Naive thymus-derived CD8-positive, alpha-beta T cell (primary cell): ENCODE measurements at places on chromosomes 11 and 22. TPM values are rescaled to one million over a fixed set of nuclear protein-coding genes. Genes with fewer than 3 reads are reported as not detected.
A peak's percentile ranks its signal among the peaks of the same experiment; 100 is the strongest.

DNA sequence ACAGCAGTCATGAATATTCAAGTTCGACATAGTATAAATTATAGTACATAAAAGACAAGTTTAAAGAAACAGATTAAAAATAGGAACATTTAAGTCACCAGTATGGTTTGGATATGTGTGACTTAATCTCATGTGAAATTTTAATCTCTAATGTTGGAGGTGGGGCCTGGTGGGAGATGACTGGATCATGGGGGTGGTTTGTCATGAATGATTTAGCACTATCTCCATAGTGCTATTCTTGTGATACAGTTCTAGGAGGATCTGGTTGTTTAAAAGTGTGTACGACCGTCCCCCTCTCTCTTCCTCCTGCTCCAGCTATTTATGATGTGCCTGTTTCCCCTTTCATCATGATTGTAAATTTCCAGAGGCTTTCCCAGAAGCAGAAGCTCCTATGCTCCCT, 3.3 kb downstream of the KDM4E start:
- H3K27ac ChIP-seq: no peak overlapping the region
- peaks cover 4% of the 10 kb centered on the region for H3K27me3 ChIP-seq
- no peaks in the 10 kb centered on the region for H3K36me3 ChIP-seq
- no peaks in the 10 kb centered on the region for H3K4me1 ChIP-seq
- H3K4me3 ChIP-seq: no peak overlapping the region
- no peak for DNase-seq

DNA sequence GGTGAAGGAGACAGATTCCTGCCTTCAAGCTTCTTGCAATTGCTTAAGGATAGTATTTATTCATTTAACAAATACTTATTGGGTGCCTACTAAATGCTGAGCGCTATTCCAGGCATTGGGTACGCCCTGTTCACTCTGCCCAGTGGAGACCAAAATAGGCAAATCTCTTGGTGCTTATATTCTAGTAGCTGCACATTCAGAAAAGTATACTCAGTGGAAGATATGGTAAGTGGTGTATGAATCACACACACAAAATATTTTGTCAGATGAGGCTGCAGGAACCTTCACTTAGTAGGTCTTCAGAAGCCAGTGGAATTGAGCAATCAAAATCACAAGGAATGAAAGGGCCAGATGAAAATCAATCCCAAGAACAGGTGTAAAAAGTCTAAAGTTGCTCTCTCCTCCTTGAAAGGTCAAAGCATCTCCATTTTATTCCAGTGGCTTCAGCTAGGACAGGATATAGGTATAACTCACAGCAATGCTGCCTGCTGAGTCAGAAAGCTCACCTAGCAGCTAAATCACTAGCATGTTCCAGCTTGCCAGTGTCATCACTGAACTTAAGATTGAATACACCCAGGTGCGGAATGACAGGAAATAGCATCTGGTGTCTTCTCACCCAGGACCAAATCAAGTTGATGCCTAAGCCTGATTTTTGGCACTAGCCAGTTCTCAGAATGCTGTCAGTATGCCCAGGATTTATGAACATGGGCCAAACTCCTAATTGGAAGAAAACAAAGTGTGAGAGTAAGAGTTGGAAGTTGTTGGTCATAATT, 83.9 kb downstream of the AMOTL1 start:
- H3K27me3 ChIP-seq: no peaks in the 10 kb centered on the region
- H3K36me3 ChIP-seq: no peaks in the 10 kb centered on the region
- no peak overlapping the region for H3K27ac ChIP-seq
- H3K4me3 ChIP-seq: no peak overlapping the region

DNA sequence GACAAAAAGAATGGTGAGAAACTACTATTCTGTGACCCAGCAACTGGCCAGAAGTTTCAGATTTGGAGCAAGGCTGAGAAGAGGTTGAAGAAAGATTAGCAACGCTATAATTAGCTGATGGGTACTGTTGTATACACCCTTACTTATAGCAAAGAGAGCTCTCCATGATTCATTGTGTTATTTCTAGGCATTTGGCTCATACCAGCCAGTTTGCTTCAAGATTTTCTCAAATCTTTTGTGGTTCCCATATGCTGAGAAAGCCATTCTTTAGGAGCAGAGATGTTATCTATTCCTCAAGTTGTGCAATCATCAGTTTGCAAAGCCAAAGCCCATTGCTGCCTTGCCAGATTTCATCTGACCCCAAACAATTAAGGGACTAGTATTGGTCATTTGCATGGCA, 179.4 kb downstream of the ETS1 start:
- H3K36me3 ChIP-seq: no peaks in the 10 kb centered on the region
- DNase-seq: no peak
- H3K27me3 ChIP-seq: no peaks in the 10 kb centered on the region
- H3K4me3 ChIP-seq: no peak overlapping the region

- H3K36me3 ChIP-seq: no peaks in the 10 kb centered on the region
- H3K27ac ChIP-seq: no peak overlapping the region
- no peak for DNase-seq
- peaks cover 6% of the 10 kb centered on the region for H3K27me3 ChIP-seq
Observed at GRCh38 chr11:121754598-121754997, 301.8 kb upstream of the SORL1-AS1 start.

DNA sequence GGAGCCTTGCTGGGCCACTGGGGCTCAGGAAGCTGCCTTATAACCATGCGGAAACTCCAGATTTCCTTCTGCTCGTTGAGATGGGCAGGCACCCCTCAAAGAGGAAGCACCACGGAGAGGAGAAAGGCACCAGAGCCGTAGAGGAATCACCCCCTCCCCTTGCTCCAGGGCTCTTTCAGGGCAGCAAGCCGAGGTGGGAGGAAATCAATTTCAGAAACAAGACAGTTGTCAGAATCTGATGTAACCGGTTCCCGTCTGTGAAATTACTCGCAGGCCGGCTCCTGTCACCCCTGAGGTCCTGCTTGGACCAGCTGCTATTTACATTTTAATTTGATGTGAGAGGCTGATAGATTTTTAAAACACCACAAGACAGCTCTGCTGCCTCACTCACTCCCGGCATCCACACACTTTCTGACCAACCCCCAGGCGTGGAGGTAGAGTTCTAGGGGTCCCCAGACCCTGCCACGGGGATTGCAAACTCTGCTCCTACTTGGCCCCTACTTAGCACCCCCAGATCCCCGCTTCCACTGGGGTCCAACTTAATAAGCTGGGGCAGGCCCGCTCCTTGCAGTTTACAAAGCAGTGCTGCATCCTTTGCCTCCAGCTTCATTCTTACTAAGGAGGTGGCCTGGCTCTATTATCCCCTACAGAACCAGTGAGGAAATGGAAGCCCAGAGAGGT, 162.5 kb downstream of the CEP164 start:
- no peaks in the 10 kb centered on the region for H3K4me1 ChIP-seq
- no peak overlapping the region for H3K27ac ChIP-seq
- no peak overlapping the region for H3K4me3 ChIP-seq
- peaks cover 9% of the 10 kb centered on the region for H3K27me3 ChIP-seq
- H3K36me3 ChIP-seq: no peaks in the 10 kb centered on the region

DNA sequence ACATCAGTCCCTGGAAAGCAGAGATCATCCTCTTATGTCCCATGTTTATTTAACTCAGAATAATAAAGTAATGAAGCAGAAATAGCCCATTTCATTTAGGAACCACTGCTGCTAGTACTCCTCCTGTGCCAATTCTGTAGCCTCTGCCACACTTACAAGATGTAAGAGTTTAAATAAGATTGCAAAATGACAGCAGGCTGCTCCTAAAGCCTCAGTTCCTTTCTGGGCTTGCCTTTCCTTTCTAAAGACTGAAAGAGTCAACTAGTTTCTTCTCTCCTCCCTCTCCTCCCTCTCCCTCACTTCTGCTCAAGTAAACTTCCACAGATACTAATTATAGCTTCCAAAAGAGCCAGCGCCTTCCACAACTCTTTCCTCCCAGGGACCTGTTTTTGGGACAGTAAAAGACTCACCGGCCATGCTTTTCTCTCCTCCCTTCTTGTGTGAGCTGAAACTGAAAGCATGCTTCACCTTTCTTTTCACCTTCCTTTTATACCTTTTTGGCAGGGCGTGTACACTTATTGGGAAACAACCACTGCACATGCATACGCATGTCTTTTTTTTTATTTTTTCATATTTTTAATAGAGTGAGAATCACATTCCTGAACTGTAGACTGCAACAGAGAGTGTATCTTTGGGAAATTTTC, 26.1 kb upstream of the CARD16 start:
- H3K4me3 ChIP-seq: peak overlapping the region; percentile 61
- H3K27me3 ChIP-seq: no peaks in the 10 kb centered on the region
- H3K4me1 ChIP-seq: peaks cover 17% of the 10 kb centered on the region
- no peak overlapping the region for H3K27ac ChIP-seq
- no peaks in the 10 kb centered on the region for H3K36me3 ChIP-seq

DNA sequence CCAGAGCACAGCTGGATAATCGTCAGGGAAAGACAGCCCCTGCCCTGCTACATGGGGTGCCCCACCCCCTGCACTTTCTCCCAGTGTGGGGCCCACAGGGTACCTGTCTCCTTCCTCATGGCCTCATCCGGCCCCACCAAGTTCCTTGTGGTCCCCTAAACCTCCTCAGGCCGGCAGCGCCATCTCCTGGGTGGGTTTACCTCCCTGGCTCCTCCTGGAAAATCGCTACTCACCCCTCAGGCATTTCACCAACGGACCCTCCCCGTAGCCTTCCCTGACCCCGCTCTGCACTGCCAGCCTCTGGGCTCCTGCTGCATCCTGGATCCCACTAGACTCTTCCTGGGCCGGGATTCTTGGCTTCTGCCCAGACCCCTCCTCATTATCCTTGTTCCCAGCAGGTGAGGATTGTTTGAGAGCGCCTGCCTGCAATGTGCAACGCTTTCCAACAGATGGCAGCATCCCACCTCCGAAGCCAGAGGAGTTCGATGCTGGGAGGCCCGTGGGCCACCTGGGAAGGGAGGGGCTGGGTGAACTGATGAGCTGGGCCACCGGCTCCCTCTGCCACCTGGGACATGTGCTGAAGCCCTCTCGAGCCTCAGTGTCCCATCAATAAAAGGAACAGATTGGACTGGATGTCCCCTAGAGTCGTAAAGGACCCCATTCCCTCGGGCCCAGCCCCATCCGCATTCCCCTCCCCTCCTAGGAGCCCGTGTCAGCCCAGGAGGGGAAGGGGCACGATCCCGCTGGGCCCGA, 44.2 kb upstream of the TTLL12 start:
- H3K27ac ChIP-seq: no peak overlapping the region
- no peaks in the 10 kb centered on the region for H3K36me3 ChIP-seq

Gene CCDC117
- 17.6 TPM for total RNA-seq

DNA sequence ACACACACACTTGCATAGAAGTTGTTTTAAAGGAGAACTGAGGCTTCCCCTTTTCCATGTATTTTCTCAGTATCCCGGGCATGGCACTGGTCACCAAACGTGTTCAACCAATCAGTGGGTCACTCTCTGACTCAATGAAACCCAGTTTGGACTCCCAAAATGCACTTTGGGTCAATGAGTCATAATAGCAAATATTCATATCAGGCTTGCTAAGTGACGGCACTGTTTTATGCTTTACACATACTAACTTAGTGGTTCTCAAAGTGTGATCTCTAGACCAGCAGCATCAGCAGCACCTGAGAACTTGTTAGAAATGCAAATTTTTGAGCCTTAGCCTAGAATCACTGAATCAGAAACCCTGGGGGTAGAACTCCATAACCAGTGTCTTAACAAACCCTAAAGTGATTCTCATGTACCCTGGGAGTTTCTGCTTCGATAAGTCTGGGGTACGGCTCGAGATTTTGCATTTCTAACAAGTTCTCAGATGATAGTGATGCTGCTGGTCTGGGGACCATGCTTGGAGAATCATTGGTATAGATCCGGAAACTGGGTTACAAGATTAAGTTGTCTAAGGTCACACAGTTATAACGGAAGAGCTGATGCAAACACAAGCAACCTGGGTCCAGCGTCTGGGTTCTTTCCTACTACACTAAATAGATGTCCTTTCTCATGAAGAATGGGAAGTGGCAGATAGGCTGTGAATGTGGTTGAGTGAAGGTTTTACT, 35.6 kb downstream of the ETS1 start:
- H3K4me3 ChIP-seq: peak overlapping the region; percentile 77
- no peak for DNase-seq
- H3K27me3 ChIP-seq: no peaks in the 10 kb centered on the region
- no peaks in the 10 kb centered on the region for H3K36me3 ChIP-seq
- H3K27ac ChIP-seq: peak overlapping the region; percentile 78

DNA sequence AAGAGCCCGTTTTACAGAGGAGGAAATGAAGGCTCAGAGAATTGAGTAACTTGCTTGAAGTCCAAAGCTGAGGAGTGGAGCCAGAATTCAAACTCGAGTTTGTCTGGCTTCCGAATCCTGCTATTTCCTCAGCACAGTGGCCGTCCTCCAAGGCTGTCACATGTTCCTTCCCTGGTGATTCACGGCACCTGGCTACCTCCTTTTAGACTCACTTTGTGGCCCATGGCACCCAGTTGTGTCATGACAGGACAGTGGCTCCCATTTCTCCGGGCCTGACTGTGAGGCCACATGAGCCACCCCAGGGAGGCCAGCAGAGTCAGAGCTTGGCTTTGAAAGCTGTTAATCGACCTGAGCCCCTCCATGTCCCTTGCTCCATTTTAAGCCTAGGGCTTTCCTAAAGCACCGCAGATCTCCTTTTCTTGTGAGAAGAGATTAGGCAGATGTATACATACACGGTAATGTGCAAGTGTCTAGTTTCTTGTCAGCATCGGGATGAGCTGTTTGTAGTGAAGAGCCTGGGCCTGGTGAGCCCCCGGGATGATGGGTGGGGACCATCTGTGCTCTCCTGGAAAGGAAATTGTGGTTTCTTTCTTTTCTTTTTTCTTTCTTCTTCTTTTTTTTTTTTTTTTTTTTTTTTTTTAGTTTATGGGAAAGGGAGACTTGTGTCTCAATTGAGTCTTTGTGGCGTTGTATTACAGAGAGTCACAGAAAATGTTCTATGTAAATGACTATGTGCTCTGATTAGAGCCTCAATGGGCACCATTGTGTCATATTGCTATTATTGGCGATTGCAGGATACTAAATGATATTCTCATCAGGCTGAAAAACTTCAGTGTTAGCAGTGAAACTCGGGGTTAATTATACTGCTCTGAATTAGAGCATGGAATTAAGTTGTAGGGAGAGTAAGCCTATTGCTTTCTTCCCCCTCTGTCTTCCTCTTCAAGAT, 54.8 kb downstream of the PTPRJ start:
- no peaks in the 10 kb centered on the region for H3K27me3 ChIP-seq
- H3K4me1 ChIP-seq: peaks cover 62% of the 10 kb centered on the region
- H3K36me3 ChIP-seq: no peaks in the 10 kb centered on the region
- peak overlapping the region; percentile 35 for H3K27ac ChIP-seq
- DNase-seq: no peak
- H3K4me3 ChIP-seq: no peak overlapping the region

- peaks cover 34% of the 10 kb centered on the region for H3K36me3 ChIP-seq
- H3K4me1 ChIP-seq: peaks cover 33% of the 10 kb centered on the region
Observed at GRCh38 chr11:116948391-116948790, 111.0 kb upstream of the APOA1 start.
